ENCODE measurements at places on chromosomes 3 and 15. TPM values are rescaled to one million over a fixed set of nuclear protein-coding genes. Genes with fewer than 3 reads are reported as not detected.

Gene SETMAR
- total RNA-seq = 40.0 TPM

Gene PPP2R3A
- total RNA-seq = 15.5 TPM

Gene MED12L
- 1.7 TPM for total RNA-seq

Gene DCLK3
- total RNA-seq = not detected

Gene ZIC1
- total RNA-seq = not detected

Gene TAGLN3
- total RNA-seq = 3.9 TPM

Gene MUC4
- total RNA-seq = 36.1 TPM

Gene SPRED1
- 16.7 TPM for total RNA-seq

Gene GHRL
- not detected for total RNA-seq

Gene SSR3
- 68.0 TPM for total RNA-seq

Gene CPNE4
- 3.2 TPM for total RNA-seq

Gene ENTPD3
- total RNA-seq = 3.9 TPM

Gene TFDP2
- 24.8 TPM for total RNA-seq

Gene MST1R
- total RNA-seq = 38.1 TPM

Gene CCDC54
- not detected for total RNA-seq

Data from vagina (tissue), 2 donors.